CD4-positive, alpha-beta T cell treated with Interferon gamma for 1 hour (primary cell): ENCODE measurements at places on chromosomes 4 and X.

DNA sequence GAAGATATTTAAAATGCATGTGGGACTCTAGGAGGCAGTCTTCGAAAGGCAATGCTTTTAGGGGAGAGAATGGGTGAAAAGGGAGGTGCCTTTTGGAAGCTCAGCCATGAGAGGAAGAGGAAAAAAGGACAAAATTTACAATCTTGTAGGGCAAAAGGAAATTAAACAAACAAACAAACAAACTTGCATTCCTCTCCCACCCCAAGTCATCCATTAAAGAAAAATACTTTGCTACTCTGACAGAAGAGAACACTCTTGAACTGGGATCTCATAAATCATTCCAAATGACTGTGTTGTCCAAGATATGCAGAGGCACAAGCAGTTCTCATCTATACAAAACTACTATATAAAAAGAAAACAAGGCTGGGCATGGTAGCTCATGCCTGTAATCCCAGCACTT is 46.7 kb downstream of the HELQ start:
- DNase-seq, result no peak

- no peak for DNase-seq
Measured at GRCh38 chrX:20089845-20090244, 26.9 kb downstream of the MAP7D2 start.

DNA sequence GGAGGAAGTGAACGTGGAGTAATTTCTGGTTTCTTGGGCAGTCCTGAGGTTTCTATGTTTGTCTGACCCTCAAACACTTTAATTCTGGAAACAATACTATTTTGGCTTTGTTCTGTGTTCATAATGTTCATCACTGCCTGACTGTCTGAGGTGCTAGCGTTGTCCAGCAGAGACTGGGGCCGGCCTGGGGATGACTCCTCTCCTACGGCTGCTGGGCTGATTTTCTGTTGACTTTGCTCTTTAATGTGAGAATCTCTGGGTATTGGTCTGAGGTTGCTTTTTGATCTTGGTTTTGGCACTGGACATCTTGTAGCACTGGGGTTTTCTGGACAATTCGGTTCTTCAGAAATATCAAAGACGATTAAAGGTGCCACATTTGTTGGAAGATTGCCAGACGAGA is 75.8 kb downstream of the RPS3A start:
- DNase-seq, result no peak

DNA sequence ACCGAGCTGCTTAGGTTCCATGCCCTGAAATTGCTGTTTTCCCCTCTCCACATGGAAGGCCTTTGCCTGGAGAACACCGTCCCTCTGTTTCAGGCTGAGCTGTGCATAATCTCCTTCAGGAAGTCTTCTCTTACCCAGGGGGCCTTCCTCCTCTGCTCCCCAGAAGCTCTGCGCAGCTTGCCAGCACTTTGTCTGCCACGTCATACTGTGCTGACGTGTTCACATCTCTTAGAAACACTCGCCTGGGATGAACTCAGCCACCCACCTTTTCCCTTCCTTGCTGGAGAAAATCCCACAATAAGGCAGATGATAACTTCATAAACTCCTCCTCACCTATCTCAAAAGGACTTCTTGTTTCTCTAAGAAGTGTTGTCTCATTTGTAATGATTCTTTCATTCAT is 110.7 kb downstream of the ARHGAP10 start:
- no peak for DNase-seq

DNA sequence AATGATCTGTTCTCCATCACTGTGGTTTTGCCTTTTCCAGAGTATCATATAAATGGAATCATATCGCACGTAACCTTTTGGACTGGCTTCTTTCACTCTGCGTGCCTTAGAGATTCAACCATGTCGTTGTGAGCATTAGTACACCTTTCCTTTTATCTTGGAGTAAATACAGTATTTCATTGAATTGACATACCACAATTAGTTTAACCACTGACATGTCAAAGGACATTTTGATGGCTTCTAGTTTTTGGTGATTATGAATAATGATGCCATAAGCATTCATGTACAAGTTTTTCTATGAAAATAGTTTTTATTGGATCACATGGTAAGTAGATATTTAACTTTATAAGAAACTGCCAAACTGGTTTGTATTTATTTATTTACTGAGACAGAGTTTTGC is 35.2 kb downstream of the DDX3X start:
- no peak for DNase-seq

GRCh38 chr4:127629371-127629770 is 3.4 kb upstream of the INTU start:
- no peak for DNase-seq

DNA sequence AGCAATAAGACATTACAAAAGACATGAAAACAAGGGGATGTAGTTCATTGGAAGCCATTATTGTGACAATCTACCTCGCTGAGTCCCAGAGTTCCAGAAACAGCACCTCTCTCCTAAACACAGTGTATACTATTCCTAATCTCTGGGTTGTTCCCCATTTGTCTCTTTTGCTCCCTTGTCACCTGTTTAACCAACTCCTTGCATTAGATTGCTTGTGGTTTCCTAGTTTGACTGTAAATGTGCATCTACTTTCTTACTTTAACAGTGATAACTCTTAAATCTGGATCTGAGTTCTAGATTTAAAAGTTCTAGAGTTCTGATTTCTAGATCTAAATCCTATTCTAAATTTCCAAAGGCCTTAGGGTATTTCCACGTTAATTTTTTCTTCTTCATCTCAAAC is 71.6 kb upstream of the TET2 start:
- no peak for DNase-seq

GRCh38 chr4:30396772-30397475 is 323.2 kb upstream of the PCDH7 start:
- no peak for DNase-seq

DNA sequence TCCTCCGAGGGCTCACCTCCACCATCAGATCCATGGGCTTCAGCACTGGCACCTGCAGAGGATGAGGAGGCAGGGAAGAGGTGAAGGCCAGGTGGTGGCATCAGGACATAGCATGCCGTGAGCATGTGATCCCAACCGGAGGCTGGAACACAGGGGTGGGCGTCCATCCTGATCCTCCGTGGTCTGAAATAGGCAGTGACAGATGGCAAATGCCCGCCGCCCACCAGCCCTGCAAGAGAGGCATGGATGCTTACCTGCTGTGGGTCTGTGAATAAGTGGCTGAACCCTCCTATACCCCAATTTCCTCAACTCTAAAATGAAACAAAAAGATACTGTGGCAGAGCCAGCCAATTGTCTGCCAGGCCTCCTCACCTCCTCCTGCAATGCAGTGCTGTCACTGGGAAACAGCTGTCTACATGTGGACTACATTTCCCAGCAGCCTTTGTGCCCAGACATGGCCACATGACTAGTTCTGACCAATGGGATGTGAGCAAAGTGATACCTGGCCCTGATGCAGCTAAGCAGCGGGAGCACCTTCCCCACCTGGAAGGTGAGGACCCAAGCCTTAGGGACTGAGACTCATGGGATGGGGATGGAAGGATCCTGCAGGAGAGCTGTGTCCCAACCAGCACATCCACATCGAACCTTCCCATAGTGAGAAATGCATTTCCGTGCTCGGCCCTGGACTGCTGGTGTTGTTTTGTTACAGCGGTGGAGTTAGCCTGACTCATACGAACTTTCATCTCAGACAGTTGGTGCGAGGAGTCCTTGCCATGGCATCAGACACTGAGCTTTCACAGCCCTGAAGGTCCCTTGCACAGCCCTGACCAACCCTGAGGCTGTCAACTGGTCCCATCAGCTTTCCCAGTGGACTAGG is 99.5 kb downstream of the PPP2R2C start:
- DNase-seq, result no peak

- DNase-seq, result no peak
Measured at GRCh38 chr4:183297675-183298074, 22.4 kb downstream of the CLDN22 start.

DNA sequence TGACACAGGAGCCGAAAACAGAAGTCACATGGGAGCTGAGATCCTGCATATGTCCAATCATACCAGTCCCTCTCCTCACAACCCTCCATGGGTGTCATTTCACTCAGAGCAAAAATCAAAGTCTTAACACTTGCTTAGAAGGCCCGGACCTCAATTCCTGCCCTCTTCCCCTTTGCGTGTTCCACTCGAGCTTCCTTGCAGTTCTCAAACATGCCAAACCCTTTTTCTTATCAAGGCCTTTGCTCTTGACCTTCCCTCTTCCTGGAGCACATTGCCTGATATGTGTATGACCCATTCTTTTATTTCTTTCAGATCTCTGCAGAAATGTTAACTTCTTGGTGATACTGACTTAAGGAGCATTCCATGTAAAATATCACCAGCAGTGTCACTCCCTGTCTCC is 87.0 kb upstream of the USP38 start:
- no peak for DNase-seq

- DNase-seq, result no peak
Measured at GRCh38 chr4:8637456-8637984, 45.0 kb downstream of the CPZ start.

GRCh38 chr4:149493492-149493891 is 322.2 kb downstream of the IQCM start:
- no peak for DNase-seq

GRCh38 chrX:4787971-4788370 is 1074.5 kb upstream of the PRKX start:
- no peak for DNase-seq

DNA sequence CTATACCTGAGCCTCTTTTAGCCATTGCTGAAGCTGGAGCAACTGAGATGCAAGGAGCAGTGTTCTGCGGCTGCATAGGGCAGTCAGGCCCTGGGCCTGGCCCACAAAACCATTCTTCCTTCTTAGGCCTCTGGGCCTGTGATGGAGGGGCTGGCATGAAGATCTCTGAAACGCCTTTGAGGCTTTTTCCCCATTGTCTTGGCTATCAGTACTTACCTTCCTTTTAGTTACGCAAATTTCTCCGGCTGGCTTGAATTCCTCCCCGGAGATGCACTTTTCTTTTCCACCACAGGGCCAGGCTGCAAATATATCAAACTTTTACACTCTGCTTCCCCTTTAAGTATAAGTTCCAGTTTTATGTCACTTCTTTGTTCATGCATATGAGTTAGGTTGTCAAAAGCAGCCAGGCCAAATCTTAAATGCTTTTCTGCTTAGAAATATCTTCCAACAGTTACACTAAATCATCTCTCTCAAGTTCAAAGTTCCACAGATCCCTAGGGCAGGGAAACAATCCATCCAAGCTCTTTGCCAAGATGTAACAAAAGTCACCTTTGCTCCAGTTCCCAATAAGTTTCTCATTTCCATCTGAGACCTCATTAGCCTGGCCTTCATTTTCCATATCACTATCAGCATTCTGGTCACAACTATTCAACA is 194.4 kb upstream of the PCDH7 start:
- no peak for DNase-seq

DNA sequence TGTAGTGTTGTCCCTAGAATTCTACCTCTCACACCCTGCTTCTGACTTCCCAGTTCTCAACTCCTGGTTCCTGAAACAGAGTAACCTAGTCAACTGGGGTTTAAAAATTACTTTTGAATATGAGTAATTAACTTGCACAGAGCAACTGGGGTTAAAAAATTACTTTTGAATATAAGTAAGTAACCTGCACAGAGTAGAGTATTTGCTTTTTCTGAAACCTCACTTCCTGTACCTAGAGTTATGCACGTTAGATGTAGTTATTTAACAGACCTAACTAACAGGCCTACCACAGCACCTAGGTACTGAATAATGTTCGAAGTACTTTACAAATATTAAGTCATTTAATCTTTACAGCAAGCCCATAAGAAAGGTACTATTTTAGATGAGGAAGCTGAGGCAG is 32.9 kb downstream of the SLC39A8 start:
- DNase-seq, result no peak

- no peak for DNase-seq
Measured at GRCh38 chr4:42995343-42995944, 102.9 kb downstream of the GRXCR1 start.

DNA sequence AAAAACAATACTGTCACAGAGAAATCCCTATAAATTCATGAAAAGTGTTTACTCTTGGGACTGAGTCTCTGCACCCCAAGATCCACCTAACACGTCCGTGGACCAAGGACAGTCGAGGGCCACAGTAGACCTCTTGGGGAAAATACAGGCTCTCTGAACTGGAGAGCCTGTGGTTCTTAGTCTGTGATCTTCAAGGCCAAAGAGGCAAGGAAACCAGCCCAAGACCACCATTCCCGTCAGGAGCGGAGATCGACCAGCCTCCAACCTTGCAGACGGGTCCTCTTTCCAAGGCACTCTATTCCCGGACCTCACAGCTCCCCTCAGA is 1.6 kb upstream of the APBB2 start:
- DNase-seq, result no peak

DNA sequence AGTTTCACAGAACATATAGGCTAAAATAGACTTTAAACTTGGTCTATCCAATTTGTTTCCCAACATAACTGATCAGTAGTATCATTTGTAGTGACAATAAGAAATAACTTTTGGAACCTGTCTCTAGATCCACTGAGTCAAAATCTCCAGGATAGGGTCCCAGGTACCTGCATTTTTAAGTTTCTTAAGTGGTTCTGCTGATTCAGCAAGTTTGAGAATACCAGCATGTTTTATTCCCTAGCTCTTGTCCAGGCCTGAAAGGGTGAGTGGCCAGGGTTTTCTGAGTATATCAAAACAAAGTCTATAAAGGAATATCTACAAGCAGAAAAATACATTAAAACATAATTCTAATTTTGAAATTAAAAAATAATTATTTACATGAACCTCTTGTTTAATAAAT is 573.1 kb upstream of the POU3F4 start:
- DNase-seq, result no peak

DNA sequence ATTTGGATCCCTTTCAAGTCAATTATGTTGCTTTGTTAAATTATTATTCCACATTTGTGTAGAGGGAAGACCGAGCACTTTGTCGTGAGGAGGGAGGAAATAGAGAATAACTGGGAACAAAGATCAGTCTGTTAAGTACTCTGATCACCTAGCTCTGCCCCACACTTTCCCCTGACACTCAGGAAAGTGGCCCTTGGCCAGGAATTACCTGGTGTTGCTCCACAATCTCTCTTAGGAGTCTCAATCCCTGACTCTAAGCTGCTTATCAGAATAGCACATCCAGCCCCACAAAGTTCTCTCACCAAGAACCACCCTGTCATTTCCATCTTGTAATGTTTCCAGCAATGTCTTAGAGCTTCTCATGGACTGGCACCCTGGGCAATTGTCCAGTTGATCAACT is 83.8 kb upstream of the BMPR1B start:
- DNase-seq, result no peak

GRCh38 chr4:67546004-67546356 is 677 bp upstream of the CENPC start:
- DNase-seq, result no peak

DNA sequence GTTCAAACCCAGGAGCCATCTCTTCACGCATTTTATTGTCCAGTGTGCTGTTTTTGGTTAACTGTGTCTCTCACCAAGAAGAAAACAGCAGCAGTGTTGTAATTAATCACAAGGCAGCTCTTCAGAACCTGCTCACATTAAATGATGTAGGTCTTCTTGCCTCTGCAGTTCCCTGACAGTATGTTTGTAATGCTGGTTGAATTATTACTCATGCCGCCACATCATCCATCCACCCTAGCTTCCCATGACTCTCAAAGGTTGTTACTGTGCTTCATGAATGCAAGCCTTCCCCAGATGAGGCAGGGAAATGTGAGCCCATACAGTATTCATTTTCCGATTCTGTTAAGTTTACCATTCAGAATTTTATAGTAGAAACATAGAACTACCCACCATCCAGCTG is 17.4 kb downstream of the TLR10 start:
- no peak for DNase-seq
